Activated CD8-positive, alpha-beta memory T cell treated with anti-CD3 and anti-CD28 coated beads for 36 hours (primary cell): ENCODE measurements at places on chromosomes 16 and 17. TPM values are rescaled to one million over a fixed set of nuclear protein-coding genes. Genes with fewer than 3 reads are reported as not detected.

Gene SLC16A6
- total RNA-seq = 8.0 TPM

Gene VTN
- total RNA-seq = 0.38 TPM

Gene SRL
- total RNA-seq = not detected

Gene VAT1
- total RNA-seq = 33.6 TPM

Gene C17orf50
- not detected for total RNA-seq

Gene ZNF594
- total RNA-seq = 11.9 TPM

Gene TBX2
- not detected for total RNA-seq

Gene ASPA
- total RNA-seq = not detected
